ENCODE measurements at places on chromosomes 2 and 18.
A peak's percentile ranks its signal among the peaks of the same experiment; 100 is the strongest.

DNA sequence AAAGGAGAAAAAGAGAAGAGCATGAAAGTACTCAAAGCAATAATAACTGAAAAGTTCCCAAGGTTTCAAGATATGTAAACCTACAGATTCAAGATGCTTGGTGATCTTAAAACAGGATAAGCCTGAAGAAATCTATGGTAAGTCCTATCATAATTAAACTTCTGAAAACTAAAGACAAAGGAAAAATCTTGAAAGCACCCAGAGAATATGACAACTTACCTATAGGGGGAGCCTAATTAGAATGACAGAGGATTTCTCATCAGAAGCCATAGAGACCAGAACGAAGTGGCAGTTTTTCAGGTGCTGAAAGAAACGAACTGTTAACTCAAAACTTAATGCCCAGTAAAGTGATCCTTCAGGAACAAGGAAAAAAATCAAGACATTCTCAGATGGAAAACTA is 59.7 kb downstream of the XDH start:
- H3K4me1 ChIP-seq = no peaks in the 10 kb centered on the region
- H3K27me3 ChIP-seq = peaks cover 33% of the 10 kb centered on the region
- H3K27ac ChIP-seq = no peak overlapping the region
- DNase-seq = no peak
- H3K4me3 ChIP-seq = no peak overlapping the region

DNA sequence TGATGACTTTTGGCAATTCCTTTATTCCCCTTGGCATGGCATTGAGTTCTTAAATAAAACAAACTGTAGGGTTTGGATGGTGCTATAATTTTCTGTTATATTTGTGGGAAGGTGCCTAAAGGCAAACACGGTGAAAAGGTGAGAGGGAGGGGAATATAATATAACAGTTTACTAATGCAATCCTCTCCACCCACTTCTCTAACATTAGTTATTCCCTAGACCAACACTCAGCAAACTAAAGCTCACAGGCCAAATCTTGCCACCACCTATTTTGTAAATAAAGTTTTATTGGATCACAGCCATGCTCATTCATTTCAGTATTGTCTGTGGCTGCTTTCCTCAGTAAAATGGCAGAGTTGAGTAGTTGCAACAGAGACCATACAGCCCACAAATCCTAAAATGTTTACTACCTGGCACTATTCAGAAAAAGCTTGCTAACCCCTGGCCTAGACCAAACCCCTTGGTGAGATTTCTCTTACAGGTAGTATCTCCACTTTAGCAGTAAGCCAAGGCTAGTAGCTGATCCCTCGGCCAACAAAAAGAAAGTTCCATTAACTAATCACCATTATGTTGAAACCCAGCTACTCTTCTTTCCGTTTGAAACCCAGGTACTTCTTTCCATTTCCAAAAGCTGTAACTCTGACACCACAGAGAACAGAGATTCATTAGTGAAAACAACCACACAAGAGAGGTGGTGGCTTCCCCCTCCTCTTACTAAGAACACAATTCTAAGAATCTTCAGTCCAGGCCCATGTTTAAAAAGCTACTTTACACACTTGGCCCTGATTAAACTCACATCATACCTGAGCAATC is 136.1 kb upstream of the CHAC2 start:
- H3K4me1 ChIP-seq = no peaks in the 10 kb centered on the region
- peaks cover 3% of the 10 kb centered on the region for H3K27me3 ChIP-seq

GRCh38 chr2:167607731-167608130 is 639.7 kb downstream of the STK39 start:
- no peak overlapping the region for H3K4me3 ChIP-seq
- no peaks in the 10 kb centered on the region for H3K4me1 ChIP-seq
- no peak for DNase-seq
- H3K27ac ChIP-seq = no peak overlapping the region
- no peaks in the 10 kb centered on the region for H3K27me3 ChIP-seq

- no peaks in the 10 kb centered on the region for H3K36me3 ChIP-seq
- DNase-seq = no peak
- H3K27ac ChIP-seq = no peak overlapping the region
- no peak overlapping the region for H3K4me3 ChIP-seq
- H3K4me1 ChIP-seq = peaks cover 3% of the 10 kb centered on the region
- peaks cover 30% of the 10 kb centered on the region for H3K27me3 ChIP-seq
These were observed 44.5 kb upstream of the SP3 start for GRCh38 chr2:174009488-174010223.

DNA sequence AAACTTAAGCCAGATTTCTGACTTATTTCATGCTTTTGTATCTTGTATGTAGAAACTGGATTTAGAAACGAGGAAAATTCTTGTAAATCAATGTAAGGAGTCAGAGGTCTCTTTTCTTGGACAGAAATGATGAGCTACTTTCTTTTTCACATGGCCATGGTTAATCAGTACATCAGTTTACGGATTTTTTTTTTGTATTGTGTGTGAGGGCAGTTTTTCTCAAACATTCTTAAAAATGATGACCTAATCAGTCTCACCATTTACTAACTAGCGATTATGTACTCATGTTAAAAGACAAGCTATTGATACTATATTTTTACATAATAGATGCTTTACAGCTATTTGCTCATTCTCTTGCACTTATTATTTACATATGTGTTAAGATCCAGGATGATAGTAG is 165.2 kb upstream of the DOCK10 start:
- DNase-seq = no peak
- no peaks in the 10 kb centered on the region for H3K36me3 ChIP-seq
- no peak overlapping the region for H3K27ac ChIP-seq
- H3K27me3 ChIP-seq = peaks cover 9% of the 10 kb centered on the region

DNA sequence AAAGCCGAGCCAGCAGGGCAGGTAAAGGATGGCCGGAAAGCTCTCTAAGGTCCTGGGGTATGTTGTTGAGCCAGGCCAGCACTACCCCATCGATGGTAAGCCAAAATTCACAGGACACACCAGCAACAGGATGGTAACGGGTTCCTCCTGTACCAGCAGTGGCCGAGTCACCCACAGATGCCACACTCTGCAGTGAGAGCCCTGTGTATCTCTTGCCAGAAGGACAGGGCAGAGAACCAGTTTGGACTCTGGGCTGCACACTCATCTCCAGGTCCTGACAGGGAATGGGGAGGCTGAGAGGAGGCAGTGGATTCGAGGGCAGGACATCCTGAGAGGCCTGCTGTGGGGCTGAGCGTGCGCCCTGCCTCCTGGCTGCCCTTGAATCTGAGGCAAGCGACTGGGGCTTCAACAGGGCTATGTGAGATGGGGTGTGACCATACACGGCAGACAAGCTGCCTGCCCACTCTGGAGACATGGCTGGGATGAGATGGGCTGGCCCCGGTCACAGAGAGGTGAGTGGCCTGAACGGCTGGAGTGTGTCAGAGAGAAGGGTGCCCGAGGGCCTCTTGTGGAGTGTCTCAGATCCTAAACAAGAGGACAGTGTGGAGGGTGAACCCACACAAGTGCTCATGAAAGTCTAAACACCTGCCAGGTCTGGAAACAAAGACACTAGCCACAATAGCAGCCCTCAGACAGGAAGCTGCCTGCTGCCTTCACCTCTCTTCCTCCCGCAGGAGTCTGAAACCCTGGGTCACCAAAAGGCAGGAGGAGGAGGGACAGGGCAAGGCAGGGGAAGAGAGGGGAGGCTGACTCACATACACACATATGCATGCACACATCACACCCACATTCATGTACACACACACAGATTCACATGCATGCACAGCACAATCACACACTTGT is 182.3 kb downstream of the LOXHD1 start:
- H3K27ac ChIP-seq = peak overlapping the region; percentile 4
- H3K4me3 ChIP-seq = no peak overlapping the region
- peaks cover 15% of the 10 kb centered on the region for H3K27me3 ChIP-seq
- no peaks in the 10 kb centered on the region for H3K36me3 ChIP-seq
- peaks cover 15% of the 10 kb centered on the region for H3K4me1 ChIP-seq
- peak; percentile 40 for DNase-seq

DNA sequence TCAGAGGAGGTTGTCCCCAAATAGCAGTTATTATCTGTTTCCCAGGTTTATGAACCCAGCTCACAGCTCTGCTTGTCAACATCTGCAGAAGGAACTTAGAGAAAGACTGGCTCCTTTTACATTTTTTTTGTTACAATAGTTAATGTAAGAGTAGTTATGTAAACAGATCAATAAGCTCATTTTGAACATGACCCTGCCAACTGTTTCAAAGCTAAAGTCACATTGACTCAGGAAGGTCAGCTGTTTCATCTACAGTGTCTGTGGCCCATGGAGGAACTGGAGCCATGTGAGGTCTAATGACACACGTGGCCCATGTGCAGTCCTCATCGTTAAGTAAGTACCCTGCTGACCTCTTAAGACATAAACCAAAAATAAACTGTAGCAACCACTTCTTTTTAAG is 97.1 kb downstream of the SH3RF3 start:
- H3K4me3 ChIP-seq = no peak overlapping the region
- no peak overlapping the region for H3K27ac ChIP-seq
- no peak for DNase-seq
- H3K27me3 ChIP-seq = peaks cover 77% of the 10 kb centered on the region

DNA sequence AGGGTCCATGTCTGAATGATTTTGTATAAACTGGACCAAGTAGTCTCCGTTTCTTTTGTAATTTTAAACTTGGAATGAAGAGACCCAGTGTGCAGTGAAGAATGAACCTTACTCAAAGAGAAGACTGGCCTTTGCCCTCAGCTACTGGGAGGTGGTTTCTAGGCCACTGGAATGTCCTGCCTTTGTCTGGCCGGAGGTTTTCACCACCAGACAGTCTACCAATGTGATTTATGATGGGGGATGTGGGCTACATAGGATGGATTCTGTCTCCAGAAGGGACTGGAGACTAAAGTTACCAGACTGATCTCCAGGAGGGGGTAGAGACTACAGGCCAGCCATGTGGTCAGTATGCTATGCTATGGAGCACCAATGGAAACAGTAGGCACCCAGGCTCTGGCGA is 42.8 kb upstream of the RAB31 start:
- no peaks in the 10 kb centered on the region for H3K4me1 ChIP-seq
- peaks cover 16% of the 10 kb centered on the region for H3K27me3 ChIP-seq
- H3K27ac ChIP-seq = no peak overlapping the region
- DNase-seq = no peak

GRCh38 chr2:169069341-169069740 is at the start of gene DHRS9:
Gene DHRS9, plus strand, starts transcription at chr2:169069563. Its CDS starts 12,019 bp downstream, at chr2:169081582.
- H3K27me3 ChIP-seq = no peaks in the 10 kb centered on the region
- no peak within 1 kb of the TSS for H3K4me3 ChIP-seq
- no peak for DNase-seq
- H3K4me1 ChIP-seq = peaks cover 19% of the 10 kb centered on the region
- no peaks in the 10 kb centered on the region for H3K36me3 ChIP-seq

GRCh38 chr18:21489119-21489750 is 111.3 kb downstream of the ESCO1 start:
- H3K27me3 ChIP-seq = peaks cover 3% of the 10 kb centered on the region
- no peak overlapping the region for H3K27ac ChIP-seq
- no peaks in the 10 kb centered on the region for H3K36me3 ChIP-seq
- peak; percentile 49 for DNase-seq

DNA sequence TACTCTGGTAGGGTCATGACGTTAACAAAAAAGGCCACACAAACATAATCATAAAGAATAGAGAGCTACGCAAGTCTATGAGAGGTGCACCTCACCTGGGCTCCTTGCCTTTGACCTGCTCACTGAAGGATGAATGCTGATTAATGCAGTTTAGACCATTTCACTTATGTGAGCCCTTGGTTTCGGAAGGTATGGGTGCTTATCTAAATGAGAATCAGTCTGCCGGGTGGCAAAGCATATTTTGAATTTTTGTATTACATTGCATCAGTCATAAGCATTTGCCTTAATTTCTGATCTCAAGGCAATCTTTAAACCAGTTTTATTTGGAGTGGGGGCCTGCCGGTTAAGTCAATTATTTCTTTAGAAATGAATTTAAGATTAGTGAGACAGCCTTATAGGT is 42.8 kb downstream of the SLC9A4 start:
- H3K4me1 ChIP-seq = no peaks in the 10 kb centered on the region
- no peaks in the 10 kb centered on the region for H3K36me3 ChIP-seq
- peaks cover 18% of the 10 kb centered on the region for H3K27me3 ChIP-seq
- DNase-seq = no peak
- H3K27ac ChIP-seq = no peak overlapping the region

DNA sequence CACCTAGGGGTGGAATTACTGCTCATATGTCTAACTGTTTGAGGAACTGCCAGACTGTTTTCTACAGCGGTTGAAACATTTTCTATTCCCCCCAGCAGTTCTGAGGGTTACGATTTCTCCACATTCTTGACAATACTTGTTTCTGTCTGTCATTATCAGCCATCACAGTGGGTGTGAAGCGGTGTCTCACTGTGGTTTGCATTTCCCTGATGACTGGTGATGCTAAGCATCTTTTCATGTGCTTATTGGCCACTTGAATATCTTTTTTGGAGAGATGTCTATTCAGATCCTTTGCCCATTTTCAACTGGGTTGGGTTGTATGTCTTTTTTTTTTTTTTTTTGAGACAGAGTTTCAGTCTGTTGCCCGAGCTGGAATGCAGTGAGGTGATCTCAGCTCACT is 63.0 kb downstream of the ADNP2 start:
- H3K27ac ChIP-seq = no peak overlapping the region
- DNase-seq = no peak
- H3K4me3 ChIP-seq = no peak overlapping the region
- H3K4me1 ChIP-seq = peaks cover 13% of the 10 kb centered on the region

GRCh38 chr18:35245719-35246317 is 5.0 kb downstream of the ZNF397 start:
- H3K36me3 ChIP-seq = peaks cover 81% of the 10 kb centered on the region
- no peak overlapping the region for H3K27ac ChIP-seq
- peaks cover 9% of the 10 kb centered on the region for H3K4me1 ChIP-seq
- no peak for DNase-seq

DNA sequence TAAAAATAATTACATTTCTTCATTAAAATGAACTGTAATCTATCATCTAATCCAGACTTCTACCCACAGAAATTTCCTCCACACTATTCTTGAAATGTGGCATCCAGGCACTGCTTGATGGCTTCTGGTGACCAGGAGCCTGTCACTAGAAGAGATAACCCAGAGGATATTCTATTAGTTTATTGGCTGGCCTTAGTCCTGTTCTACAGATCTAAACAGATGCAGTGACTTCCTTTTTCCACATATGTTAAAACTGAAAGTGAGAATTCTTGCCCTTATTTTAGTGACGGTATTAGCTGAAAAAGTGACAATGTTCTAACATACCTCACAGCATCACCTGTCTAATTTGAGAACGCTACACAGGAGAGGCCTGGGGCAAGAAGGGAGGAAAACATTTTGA is 775.4 kb downstream of the TSN start:
- DNase-seq = no peak
- no peak overlapping the region for H3K27ac ChIP-seq
- no peaks in the 10 kb centered on the region for H3K4me1 ChIP-seq
- no peak overlapping the region for H3K4me3 ChIP-seq

Data from activated naive CD4-positive, alpha-beta T cell treated with anti-CD3 and anti-CD28 coated beads, Interleukin-2, amount 10 ng/mL, durations not matched to agents 7 days and 5 days (primary cell).